ENCODE measurements at places on chromosomes 1 and 21.

DNA sequence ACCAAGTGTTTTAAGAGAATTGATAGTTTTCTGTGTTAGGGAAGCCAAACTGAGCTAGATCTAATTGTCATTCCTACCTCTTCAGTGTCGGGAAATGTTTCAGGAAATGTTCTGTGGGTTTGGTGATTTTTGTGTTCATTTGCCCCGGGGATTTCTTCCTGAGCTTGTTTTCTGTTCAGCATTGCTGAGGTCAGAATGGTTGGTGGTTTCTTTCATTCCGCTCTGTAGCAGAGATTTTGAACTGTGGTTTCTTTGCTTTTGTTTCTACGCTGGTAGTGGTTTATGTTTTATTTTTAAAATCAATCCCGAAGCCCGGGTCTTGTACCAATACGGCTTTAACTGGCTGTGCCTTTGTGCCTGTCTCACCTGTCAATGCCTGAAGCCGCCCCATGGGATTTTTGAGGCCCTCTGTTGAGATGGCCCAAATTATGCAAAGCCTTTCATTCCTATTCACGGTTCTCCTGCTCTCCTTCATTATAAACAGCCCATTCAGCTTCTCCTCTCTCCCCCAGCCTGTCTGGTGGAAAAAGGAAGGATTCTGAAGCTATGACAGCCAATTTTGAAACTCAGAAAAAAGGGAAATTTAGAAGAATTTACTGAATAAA lies 417.2 kb upstream of the KAZN start:
- no peak for DNase-seq

- no peak for DNase-seq
Observed at GRCh38 chr1:54754045-54754444, 10.3 kb downstream of the PARS2 start.

DNA sequence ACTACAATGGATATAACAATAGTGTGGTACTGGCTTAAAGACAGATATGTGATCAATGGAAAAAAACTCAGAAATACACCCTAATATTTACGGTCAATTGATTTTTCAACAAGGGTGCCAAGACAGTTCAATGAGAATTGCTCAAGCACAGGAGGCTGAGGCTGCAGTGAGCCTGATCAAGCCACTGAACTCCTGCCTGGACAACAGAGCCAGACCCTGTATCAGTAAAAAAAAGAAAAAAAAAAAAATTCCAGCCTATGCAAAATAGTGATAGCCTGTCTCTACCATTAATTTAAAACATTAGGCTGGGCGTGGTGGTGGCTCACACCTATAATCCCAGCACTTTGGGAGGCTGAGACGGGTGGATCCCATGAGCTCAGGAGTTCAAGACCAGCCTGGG lies 70.0 kb downstream of the SLC27A3 start:
- DNase-seq: no peak

DNA sequence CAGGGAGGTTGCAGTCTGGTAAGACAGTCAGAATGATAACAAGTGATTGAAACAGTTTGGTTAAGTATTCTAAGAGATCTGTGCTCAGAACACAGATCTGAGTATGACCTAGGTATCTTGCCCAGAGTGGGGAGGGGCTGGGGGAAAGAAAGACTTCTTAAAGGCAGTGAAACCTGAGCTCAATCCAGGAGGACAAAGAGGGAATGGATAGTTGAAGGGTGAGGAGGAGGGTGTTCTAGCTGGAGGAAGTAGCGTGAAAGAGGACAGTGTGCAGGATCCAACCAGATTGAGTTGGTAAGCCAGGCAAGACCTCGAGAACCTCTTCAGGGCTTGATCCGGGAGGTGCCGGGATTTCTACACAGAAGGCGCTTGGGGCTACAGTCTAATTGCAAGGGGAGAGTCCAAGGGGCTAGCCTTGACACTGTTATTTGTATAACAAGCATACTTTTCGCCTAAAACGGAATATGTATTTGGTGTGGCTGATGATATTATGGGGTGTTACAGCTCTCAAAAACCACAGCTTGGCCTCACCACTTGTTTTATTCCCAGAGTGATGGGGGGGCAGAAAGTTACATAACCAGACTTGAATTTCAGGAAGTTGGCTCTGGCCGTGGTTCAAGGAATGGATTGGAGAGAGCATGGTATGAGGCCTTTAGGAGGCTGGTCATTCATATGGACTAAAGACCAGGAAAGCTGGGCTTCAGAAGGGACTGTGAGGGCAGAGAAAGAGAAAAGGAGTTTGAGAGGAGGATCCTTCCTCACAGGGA lies 19.1 kb downstream of the RCSD1 start:
- no peak for DNase-seq

GRCh38 chr1:17204546-17205440 lies at the start of gene PADI1:
TSS of gene PADI1 (plus strand) at chr1:17205128. CDS start at chr1:17205218, 90 bp downstream.
- no peak for DNase-seq

GRCh38 chr21:36694031-36694515 lies 4.8 kb upstream of the SIM2 start:
- DNase-seq: peak; percentile 45

- DNase-seq: no peak
Observed at GRCh38 chr1:40382601-40383000, 9.1 kb downstream of the SMAP2 start.

DNA sequence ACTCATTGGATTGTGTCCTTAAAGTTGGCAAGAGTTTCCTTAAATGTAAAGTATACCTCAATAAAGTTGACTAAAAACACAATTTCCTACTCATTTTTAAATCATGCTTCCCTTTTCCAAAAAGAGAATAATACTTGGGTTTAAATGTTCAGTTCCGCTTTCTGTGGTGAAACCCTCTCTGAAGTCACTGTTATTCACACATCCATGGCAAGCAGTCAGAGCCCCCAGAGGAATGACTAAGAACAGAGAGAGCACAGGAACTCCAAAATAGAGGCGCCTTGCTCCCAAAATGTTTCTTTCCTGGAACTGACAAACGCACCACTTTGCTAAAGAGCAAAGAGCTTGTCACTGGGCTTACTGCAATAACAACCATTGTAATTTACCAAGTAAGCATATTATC lies 142.5 kb downstream of the TIAM1 start:
- no peak for DNase-seq

- DNase-seq: no peak
Observed at GRCh38 chr21:40985370-40985769, 138.4 kb upstream of the DSCAM start.

Data from EL (cell line).